AG04449 (cell line): ENCODE measurements at places on chromosomes 3 and 15.

GRCh38 chr3:143291836-143292447 lies 172.4 kb downstream of the CHST2 start:
- DNase-seq, result no peak

DNA sequence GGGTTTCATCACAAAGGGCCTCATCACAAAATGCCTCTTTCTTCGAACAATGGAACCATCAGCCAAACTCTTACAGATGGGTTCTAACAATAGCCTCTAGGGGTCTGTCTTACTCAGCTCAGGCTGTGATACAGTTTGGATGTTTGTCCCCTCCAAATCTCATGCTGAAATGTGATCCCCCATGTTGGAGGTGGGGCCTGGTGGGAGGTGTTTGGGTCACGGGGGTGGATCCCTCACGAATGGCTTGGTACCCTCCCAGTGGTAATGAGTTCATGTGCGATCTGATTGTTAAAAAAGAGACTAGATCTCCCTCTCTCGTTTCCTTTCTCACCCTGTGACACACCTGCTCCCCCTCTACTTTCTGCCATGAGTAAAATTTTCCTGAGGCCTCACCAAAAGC lies 47.9 kb upstream of the LIPC start:
- DNase-seq, result no peak

DNA sequence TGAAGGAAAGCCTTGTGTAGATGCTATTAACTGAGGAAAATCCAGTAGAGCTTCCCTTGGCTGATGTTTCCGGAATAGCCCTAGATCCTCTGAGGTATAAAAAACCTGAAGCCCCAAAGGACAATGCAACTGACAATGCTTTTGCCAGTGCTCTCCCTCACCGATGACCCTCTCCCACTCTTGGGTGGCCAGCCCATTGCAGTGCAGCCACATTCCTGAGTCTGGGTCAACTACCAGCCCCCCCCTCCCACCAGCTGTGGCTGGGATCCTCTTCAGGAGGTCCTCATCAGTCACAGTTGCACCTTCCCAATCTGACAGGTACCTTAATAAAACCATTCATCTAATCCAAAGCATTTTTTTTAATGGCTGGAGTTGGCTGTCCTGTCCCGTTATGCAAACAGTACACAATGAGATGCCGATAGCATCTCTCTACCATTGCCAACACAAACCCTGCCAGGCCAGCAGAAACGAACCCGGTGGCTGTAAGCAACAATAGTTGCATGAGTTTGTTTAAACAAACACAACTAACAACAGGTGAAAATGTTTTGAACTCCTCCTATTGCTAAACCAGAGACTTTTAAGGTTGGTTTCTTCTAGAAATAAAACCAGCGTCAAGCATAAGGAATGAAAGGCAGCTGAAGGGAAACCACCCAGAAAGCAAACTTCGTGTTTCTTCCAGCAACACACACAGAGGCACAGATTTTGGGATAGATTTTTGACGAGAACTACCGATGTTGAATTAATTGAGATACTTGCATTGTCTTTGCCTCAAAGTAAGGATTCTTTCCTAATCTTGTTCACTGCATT lies 128.3 kb upstream of the ARHGEF3 start:
- no peak for DNase-seq

- no peak for DNase-seq
These were observed 559.9 kb upstream of the ARPP21 start for GRCh38 chr3:35079403-35079802.

- peak; percentile 7 for DNase-seq
These were observed 22.4 kb downstream of the LZTFL1 start for GRCh38 chr3:45819543-45819942.

- DNase-seq, result no peak
These were observed 5.2 kb downstream of the HYAL2 start for GRCh38 chr3:50317300-50317699.
